ENCODE measurements at places on chromosomes 12 and 14.
A peak's percentile ranks its signal among the peaks of the same experiment; 100 is the strongest.

DNA sequence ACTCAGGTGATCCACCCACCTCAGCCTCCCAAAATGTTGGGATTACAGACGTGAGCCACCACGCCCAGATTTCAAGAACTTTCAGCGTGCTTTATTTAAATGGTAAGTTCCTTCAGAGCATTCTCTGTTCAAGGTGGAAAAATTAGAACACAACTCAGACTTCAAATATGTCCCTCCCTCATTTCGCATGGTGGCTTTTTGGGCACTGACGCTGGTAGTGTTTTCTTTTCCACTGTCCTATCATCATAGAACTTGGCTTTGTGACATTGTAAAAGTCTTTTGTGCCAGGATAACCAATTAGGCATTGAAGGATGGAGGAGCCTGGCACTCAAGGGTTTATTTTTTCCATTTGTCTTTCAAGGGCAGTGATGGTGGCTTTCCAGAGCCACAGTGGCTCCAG lies 190.8 kb downstream of the NUAK1 start:
- DNase-seq = no peak

- DNase-seq = no peak
Measured at GRCh38 chr12:98294051-98294805, 221.2 kb upstream of the TMPO start.

GRCh38 chr12:22856178-22856577 lies 231.2 kb downstream of the ETNK1 start:
- no peak for DNase-seq

- DNase-seq = peak; percentile 11
Measured at GRCh38 chr14:66403183-66403582, 83.0 kb upstream of the CCDC196 start.

DNA sequence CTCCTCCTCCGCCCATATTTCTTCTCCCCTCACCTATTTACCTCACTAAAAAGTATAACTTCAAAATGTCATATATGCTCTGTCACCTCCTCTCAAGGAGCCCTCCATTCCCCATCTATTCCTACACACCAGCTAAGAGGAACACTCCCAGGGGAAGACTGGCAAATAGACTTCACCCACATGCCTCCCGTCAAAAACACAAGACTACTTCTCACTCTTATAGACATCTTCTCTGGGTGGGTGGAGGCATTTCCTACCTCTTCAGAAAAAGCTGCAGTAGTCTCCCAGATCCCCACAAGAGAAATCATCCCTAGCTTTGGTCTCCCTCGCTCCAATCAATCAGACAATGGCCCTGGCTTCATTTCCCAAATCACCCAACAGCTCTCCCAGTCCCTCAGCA lies 66.2 kb downstream of the MOK start:
- no peak for DNase-seq

GRCh38 chr12:69866698-69867097 lies 41.7 kb downstream of the MYRFL start:
- DNase-seq = no peak

- no peak for DNase-seq
Measured at GRCh38 chr12:77232045-77232444, 166.7 kb upstream of the E2F7 start.

- DNase-seq = no peak
Measured at GRCh38 chr14:85528897-85529631, 880 bp upstream of the FLRT2 start.

DNA sequence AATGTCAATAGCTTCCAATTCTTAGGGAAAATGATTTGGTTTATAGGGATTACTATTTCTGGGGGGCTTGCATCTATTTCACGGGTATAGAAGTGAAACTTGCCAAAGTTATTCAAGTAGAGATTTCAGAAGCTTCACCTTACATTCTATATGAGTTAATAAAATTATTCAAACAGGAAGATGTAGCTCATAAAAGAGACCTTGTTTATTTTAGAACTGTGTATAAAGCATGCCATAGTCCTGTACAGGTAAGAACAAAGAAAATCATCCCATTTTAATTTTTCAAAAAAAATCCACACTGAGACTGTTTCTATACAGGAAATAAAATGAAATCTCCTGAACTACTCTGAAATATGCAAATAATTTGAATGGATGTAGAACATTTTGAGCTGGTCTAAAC lies 834.7 kb downstream of the TRHDE start:
- DNase-seq = no peak

GRCh38 chr12:131441060-131441396 lies 269.9 kb upstream of the SFSWAP start:
- DNase-seq = no peak

- no peak for DNase-seq
Measured at GRCh38 chr14:89179891-89180404, 237.1 kb downstream of the FOXN3 start.

- DNase-seq = no peak
Measured at GRCh38 chr12:82627799-82628198, 58.9 kb upstream of the TMTC2 start.

- no peak for DNase-seq
Measured at GRCh38 chr14:104973385-104974145, 4.6 kb downstream of the AHNAK2 start.

- no peak for DNase-seq
Measured at GRCh38 chr14:85483037-85483436, 46.9 kb upstream of the FLRT2 start.

DNA sequence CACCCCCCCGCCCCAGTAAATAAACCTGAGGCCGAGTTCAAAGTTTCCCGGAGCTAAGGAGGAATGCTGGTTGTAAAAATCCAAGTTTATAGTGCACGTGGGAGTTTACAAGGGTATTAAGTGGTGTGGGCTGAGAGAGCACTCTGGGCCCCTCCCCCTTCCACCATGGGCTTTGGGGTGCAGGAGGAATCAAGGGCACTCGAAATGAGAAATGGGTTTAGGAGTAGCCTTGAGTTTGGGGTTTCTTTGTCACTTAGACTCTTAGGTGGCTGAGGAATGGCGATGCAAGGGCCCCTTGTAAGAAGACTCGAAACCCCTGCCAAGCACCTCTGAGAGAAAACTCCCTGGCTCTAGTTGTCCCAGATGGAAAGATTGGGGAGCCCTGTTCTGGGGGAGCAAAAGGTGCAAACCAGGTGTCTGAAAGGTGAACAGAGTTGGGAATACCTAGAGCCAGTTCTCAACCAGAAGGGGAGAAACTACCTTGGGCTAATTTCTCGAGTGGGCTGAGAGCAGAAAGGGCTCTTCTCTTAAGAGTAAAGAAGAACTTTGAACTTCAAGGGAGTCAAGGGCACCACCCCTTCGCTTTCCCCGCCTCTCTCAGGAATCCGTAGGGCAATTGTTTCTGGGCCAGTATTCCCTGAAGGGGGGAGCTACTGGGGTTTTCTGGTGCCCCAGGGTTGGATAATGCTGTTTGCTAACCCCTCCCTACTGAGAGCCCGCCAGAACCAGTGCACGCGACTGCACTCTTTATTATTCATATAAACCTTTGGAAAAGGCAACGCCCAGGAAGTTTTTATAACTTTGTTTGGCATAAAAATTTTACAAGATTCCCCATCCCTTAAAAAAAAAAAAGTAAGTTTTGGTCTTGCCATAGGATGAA lies 4.0 kb upstream of the HOTAIR start:
- DNase-seq = no peak

DNA sequence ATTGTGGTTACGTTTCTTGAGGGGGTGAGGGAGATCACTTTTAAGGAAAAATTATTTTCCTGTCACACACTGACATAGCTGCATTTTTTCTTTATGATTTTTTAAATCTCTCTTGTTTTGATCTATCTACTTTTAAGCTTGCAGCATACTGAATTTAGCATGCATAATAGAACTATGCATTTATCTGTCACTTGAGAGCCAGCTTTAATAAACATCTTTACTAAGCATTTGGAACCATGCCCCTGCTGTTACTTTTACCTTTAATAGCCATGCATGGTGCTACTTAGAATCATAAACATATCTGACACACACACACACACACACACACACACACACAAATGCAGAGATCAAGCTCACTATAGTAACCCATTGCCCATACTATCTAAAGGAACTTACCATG lies 486.2 kb downstream of the NELL2 start:
- no peak for DNase-seq

GRCh38 chr14:103280278-103280928 lies 53.6 kb upstream of the EIF5 start:
- no peak for DNase-seq

- DNase-seq = no peak
Measured at GRCh38 chr12:132075026-132075713, 68.9 kb downstream of the DDX51 start.

DNA sequence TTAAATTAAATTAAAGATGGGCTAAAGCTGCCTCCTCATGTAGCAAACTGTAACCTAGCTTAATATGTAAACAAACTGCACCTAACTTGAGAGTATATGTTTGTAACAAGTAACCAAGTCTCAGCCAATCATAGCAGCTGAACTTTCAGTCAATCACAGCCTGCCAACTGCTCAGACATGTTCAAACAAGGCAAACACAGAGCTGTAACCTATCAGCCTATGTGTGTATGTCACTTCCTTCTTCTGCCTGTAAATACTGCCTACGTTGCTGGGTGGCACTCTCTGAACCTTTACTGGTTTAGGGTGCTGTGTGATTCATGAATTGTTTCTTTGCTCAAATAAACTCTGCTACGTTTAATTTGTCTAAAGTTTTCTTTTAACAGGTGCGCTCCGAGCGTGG lies 2.9 kb downstream of the SERPINA6 start:
- no peak for DNase-seq

DNA sequence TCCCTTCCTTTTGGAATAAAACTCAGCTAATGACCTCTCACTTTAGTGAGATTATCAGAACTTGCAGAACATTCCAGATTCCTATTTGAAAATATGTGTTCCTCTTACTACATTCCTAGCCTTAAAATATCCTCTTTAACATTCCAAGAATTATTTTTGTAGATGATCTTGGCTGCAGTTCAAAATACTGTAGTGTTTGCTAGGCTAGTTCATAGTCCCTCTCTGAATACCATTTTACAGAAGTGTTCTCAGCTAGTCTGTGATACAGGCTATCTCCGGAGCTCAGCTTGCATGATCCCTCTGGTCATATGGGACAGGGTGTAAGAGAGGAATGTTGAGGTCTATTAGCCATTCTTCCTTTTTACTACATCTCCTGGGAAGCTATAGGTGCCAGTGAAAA lies 17.6 kb upstream of the GPR33 start:
- no peak for DNase-seq

GRCh38 chr12:18990856-18991255 lies 138.7 kb upstream of the PLEKHA5 start:
- DNase-seq = no peak

- no peak for DNase-seq
Measured at GRCh38 chr14:36507847-36508417, 12.1 kb downstream of the NKX2-1 start.

- no peak for DNase-seq
Measured at GRCh38 chr12:133156125-133156690, 25.1 kb upstream of the ZNF268 start.

GRCh38 chr14:100463937-100464336 lies 123.3 kb downstream of the BEGAIN start:
- DNase-seq = no peak

DNA sequence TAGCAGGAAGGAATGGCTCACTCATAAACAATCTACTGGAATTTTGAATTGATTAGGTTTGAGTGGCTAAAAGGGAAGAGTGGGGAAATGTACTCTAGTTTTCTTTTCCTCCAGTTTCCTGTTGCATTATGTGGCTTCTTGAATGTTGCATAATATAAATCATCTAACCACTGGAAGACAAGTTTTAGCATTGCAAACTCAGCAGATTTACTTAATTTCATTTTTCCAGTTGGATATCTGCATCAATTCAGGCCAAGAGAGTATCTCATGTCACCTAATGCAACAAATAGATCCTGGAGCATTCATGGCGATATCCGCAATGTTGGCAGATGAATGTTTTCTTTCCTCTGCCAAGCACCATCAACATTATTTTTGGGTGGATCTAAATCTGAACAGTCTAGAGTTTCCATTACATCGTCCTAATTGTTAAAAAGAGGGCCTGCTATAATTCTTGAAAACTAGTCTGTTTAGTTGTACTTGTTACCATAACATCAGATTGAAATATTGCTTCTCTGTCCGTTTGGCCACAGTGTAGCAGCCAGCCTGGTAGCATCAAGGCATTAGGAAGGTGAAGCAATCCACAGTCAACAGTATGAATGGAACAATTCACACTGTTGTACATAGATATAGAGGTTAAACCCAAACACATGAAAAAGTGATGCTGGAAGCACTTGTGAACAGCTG lies 544.2 kb downstream of the ETNK1 start:
- no peak for DNase-seq

- no peak for DNase-seq
Measured at GRCh38 chr12:116294454-116295165, 17.1 kb upstream of the MED13L start.

- DNase-seq = no peak
Measured at GRCh38 chr14:34633742-34634141, 3.8 kb upstream of the SNX6 start.

DNA sequence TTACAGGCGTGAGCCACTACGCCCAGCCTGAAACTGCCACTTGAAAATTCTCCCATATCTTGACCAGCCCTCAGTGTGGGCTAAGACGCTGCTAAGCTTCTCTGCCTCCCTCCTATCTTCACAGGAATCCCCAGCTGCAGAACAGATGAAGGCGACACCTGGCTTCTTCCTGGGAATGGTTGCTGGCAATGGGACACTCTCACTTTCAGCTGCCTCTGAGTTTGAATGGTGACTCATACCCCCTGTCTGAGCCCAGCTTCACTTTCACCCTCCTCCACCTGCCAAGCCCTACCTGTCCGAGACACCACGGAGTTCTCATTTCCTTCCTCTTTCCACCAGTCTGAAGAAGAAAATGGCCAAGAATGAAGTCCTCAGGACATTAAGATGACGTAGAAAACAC lies 18.3 kb upstream of the VASH1 start:
- DNase-seq = no peak

DNA sequence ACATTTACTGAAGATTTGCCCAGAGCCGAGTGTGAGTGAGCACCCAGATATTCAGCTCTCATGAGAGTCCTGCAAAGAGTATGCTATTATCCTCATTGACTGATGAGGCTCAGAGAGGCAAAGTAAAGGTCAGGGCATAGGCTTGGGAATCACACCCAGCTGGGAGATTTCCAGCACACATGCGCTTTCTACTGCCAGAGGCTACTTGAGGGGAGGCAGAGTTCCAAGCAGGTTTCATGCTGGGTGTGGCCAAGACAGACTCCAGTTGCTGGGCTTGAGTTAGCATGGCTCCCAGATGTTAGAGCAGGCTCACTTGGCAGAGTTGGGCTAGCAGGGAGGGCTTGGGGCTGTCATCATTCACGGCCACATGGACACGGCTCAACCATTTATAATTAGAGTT lies 14.4 kb upstream of the FAM181A start:
- no peak for DNase-seq

DNA sequence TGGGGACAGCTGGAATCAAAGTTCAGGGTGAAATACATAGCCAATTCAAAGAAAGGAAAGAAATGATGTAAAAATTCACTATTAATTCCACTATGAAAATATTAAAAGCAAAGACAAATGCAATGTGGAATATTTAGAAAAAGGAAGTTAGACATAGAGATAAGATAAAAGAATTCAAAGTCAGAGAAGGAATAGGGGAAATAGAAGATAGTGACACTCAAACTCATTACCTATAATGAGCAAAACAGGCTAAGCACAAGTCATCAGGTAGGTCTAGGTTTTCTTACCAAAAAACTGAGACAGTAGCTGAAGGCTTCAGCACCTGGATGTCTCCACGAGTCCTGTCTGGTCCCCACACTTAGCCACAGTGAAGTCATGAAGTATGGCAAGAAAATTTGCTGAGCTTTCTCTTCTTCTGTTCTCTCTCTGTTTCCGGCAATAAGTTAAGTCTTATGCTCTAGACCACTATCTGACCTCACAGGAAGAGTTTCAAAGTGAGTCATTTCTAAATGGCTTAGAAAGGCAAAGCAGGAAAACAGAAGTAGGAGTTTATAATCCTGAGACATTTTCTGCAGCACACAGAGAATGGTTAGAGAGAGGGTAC lies at the start of gene C3AR1:
TSS of gene C3AR1 (minus strand) at position 369 of the 604 bp plus-strand sequence. CDS start 6,174 bp downstream, outside the sequence.
- DNase-seq = peak; percentile 3
